ENCODE measurements at places on chromosomes 5 and 9.

DNA sequence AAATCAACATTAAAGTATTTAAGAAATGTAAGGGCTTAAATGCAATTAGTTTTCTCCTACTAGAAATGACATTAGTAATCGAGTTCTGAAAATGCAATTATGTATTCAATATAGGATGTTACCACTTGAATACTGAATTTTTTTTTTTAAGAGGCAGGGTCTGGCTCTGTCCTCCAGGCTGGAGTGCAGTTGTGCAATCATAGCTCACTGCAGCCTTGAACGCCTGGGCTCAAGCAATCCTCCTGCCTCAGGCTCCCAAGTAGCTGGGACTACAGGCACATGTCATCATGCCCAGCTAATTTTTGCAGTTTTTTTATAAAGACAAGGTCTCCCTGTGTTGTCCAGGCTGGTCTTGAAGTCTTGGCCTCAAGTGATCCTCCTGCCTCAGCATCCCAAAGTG lies 1.5 kb downstream of the CDC20B start:
- DNase-seq: no peak

- no peak for DNase-seq
Measured at GRCh38 chr9:105290418-105290817, 46.0 kb downstream of the SLC44A1 start.

GRCh38 chr9:22992780-22993179 lies 546.2 kb downstream of the DMRTA1 start:
- DNase-seq: no peak

DNA sequence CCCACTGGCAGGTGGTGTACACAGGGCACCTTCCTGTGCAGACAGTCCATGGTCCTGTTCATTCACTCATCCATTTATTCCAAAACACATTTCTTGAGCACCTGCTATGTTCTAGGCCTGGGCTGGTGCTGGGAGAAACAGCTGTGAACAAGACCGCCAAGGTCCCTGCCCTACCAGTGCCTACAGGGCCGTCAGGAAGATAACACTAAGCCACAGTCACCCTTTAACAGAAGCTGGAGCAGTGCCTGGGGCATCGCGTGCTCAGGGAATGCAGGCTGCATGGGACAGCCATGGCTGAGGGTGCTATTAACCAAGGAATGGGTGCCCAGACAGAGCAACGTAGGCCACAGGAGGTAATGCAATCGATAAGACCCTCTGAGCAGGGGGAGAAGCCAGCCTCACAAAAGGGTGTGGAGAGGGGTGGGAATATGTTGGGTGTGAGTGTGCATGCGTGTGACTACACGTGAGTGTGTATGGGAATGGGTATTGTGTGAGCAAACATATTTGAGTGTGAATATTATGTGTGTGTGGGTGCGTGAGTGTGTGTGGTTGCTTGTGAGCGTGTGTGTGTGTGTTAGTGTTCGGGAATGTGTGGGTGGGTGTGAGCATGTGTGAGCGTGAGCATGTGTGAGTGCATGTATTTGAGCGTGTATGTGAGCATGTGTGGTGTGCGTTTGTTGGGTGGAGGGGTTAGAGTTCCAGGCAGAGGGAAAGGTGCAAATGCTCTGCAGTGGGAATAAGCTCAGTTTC lies 19.1 kb downstream of the DUSP1 start:
- no peak for DNase-seq

DNA sequence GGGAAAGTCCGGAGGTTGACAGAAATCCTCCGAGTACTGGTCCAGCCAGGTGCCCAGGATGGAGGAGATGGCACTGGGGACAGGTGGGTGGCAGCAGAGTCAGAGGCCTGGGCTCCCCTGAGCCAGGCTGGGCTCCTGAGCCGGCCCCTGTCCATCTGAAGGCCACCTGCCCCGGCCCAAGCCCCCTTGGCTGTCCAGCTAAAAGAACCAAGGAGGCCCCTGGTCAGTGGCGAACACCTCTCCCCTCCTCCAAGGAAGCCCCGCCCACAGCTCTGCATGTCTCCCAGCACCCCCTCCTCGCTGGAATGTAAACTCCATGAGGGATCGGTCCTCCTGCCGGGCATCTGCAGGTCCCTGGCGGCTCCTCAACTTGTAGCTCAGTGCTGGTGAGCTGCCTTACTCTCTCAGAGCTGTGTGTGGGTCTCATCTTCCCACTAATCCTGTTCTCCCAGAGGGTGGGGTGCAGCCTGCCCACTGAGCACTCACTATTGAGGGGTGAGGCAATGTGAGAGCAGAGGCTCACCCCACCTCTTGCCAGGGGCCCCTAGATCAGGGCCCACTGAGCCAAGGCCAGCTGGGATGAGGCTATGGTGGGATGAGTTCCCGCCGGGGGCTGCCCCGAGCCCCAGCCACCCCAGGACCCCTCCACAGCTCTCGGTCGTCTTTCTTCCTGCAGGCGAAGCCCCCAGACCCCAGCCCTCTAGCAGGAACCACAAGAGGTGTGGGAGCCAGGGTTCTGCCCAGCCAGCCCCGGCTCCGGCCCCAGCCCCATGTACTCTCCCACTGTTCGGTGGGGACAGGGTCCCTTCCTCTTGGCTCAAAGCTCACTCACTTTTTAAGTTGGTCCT lies 12.0 kb downstream of the RALGDS start:
- no peak for DNase-seq

Measured in stimulated activated CD4-positive, alpha-beta T cell treated with anti-CD3 and anti-CD28 coated beads, TNF-alpha, amount 100 ng/mL, for 1 hour (primary cell).